ENCODE measurements at places on chromosomes 4 and X. TPM values are rescaled to one million over a fixed set of nuclear protein-coding genes. Genes with fewer than 3 reads are reported as not detected.

DNA sequence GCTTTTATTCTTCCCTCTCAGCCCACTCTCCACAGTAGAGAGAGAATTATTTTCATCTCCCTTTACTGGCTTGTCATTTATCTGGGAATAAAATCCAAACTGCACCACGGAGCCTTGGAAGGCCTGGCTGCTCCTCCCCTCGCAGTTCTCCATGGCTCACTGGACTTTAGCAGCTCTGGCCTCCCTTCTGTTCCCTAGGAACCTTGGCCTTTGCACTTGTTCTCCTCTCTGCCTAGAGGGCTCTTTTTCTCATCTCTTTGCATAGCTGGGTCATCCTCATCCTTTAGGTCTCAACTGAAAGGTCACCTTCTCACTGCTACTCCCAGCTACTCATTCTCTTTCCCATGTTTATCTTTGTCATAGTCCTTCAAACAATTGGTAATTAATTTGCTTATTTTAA is 31.3 kb upstream of the TAPT1 start:
- no peak overlapping the region for H3K4me3 ChIP-seq
- no peak for DNase-seq
- no peak overlapping the region for H3K27ac ChIP-seq
- H3K27me3 ChIP-seq: no peaks in the 10 kb centered on the region

- H3K4me1 ChIP-seq: no peaks in the 10 kb centered on the region
- no peaks in the 10 kb centered on the region for H3K27me3 ChIP-seq
- no peak overlapping the region for H3K4me3 ChIP-seq
- peaks cover 17% of the 10 kb centered on the region for H3K36me3 ChIP-seq
- no peak for DNase-seq
Measured at GRCh38 chr4:48388525-48389154, 47.3 kb downstream of the SLAIN2 start.

Gene BMP3
- total RNA-seq: 0.08 TPM

GRCh38 chr4:36852856-36853255 is 391.7 kb upstream of the NWD2 start:
- H3K27ac ChIP-seq: no peak overlapping the region
- no peaks in the 10 kb centered on the region for H3K4me1 ChIP-seq
- H3K27me3 ChIP-seq: no peaks in the 10 kb centered on the region
- DNase-seq: no peak
- H3K4me3 ChIP-seq: no peak overlapping the region

GRCh38 chrX:10501611-10502010 is 118.8 kb downstream of the MID1 start:
- H3K36me3 ChIP-seq: no peaks in the 10 kb centered on the region
- H3K4me1 ChIP-seq: no peaks in the 10 kb centered on the region
- no peaks in the 10 kb centered on the region for H3K27me3 ChIP-seq
- no peak overlapping the region for H3K27ac ChIP-seq

Gene FMR1NB
- total RNA-seq: not detected
